ENCODE measurements at places on chromosomes 12 and 14.
A peak's percentile ranks its signal among the peaks of the same experiment; 100 is the strongest.

GRCh38 chr14:97718886-97719442 lies 921.8 kb downstream of the VRK1 start:
- DNase-seq: no peak

DNA sequence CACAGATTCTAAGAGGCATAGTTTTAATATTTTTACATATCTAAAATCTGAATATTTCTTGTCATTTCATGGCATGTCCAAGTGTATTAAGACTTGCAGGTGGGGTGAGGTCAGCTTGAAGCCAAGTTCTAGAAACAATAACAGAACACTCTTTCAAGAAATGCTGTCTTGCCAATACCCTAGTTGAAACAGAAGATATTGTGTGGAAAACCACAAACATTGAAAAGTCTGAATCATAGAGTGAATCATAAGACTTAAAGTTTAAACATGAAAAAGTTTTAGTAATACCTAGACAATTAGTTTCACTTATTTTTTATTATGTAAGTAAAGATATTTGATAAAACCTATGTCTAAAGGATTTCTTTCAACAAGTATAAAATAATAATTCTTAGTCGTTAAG lies 191.5 kb upstream of the CAND1 start:
- no peak for DNase-seq

DNA sequence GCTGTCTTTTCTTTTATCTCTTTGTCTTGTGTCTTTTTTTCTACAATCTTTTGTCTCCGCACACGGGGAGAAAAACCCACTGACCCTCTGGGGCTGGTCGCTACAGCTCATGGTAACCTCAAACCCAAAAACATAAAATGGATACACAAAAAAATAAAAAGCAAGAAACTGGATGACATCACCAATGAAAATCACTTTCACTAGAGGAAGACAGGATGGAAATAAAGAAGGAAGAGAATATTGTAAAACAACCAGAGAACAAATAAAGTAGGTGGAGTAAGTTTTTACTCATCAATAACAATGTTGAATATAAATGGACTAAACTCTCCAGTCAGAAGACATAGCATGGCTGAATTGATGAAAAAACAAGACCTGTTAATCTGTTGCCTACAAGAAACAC lies 17.6 kb downstream of the MIPOL1 start:
- DNase-seq: no peak

- no peak for DNase-seq
These were observed 287.0 kb downstream of the PCNX1 start for GRCh38 chr14:71194251-71194650.

DNA sequence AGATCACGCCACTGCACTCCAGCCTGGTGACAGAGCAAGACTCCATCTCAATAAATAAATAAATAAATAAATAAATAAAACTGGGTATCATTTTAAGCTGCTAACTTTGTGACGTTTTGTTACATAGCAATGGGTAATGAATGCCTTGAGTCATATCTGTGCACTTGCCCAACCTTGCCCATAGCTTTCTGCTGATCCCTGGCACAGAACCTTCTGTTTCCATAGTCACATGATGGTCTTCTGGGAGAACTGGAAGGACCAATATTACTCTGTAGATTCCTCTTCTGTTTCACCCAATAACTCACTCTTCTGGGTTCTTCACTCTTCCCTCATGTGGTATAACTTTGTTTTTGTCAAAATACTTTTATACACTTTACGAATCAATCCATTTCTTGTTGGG lies 140.8 kb downstream of the SCARB1 start:
- DNase-seq: no peak

GRCh38 chr12:27823038-27823437 lies 43.0 kb upstream of the MANSC4 start:
- no peak for DNase-seq

DNA sequence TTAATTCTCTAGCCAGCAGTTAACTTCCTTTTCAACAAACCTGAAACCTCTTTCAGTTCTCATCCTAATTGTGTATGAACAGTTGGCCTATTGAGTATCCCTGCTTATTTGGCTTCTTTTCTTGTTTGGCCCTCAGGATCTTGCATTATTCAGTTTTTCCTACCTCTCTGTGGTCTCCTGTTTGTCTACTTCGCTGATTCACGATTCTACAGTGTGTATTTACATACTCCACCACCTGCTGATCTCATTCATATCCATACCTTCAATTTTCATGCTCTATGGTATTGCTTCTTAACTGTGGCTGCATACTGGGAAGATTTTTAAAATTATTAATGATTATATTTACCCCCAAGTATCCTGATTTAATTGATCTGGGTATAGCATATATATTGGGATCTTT lies 56.4 kb downstream of the RASSF9 start:
- DNase-seq: no peak

GRCh38 chr14:55220230-55220629 lies 28.8 kb upstream of the DLGAP5 start:
- DNase-seq: no peak

DNA sequence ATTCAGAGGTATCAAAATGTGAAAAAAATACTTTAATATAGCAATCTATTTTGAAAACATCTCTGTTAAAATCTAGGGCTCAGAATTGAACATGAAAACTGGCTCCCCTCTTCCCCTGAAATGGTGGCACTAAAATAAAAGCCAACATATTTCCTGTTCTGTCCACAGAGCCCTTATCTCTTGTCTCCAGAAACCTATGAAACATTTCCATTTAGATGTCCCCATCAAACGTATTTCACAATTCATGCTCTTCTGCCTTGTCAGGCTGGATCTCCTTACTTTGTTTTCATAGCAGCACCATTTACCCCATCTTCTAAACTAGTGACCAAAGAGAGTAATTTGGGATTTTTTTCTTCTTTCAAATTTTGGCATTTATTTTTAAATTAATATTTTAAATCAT lies 42.4 kb downstream of the PDE3A start:
- no peak for DNase-seq

DNA sequence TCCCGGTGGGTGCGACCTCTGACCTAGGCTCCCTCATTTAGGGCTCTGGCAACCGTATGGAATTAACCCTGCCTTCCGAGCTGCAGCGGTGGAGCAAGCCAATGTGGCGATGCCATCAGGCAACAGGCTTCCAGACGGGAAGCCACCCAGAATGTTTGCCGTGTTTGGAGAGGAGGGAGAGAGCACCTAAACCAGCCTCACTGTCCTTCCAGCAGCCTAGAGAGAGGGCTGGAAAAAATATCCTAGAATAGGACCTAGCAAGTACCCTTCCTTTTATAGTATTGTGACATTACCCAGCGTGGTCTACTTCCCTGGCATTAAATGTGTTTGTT lies 287 bp upstream of the SLC2A13 start:
- no peak for DNase-seq

DNA sequence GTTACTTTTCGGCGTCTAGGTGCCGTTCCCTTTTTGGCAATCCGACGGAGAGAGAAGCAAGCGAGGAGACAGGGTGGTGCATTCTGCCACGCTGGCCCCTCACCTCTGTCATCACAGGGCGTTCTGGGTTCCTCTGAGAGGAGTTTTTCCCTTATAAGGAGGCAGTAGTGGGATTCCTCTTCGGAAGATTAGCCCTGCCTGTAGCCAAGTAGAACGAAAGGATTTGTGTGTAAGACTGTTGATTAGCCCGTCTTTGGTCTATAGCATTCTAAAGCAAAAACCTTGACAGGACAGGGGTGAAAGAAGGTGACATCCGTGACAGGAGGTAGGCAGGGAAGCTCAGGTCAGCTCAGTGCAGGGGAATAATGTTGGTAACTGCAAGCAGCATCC lies 9.1 kb upstream of the NEMF start:
- peak; percentile 80 for DNase-seq

GRCh38 chr14:60931218-60931617 lies 49.7 kb downstream of the TRMT5 start:
- DNase-seq: no peak

DNA sequence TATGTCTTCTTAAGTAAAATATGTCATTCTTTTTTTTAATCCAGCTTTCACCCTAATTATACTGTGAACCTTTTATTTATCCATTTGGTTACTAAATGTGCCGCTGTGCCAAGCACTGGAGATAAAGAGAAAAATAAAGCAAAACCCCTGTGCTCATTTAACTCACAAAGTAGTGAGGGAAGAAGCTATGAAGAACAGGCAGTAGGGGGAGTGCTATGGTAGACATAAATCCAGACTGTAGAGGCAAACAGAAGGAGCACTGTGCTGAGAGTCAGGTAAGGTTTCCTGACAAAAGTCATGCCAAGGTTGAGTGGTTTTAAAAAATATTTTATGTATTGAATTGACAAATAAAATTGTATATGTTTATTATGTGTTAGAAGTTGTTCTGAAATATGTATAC lies 188.5 kb upstream of the SYT10 start:
- DNase-seq: no peak

GRCh38 chr14:71711619-71712018 lies 220.6 kb upstream of the RGS6 start:
- no peak for DNase-seq

GRCh38 chr12:31018790-31019505 lies 54.7 kb upstream of the DDX11 start:
- no peak for DNase-seq

- no peak for DNase-seq
These were observed 232.1 kb downstream of the NAV3 start for GRCh38 chr12:78062786-78063185.

DNA sequence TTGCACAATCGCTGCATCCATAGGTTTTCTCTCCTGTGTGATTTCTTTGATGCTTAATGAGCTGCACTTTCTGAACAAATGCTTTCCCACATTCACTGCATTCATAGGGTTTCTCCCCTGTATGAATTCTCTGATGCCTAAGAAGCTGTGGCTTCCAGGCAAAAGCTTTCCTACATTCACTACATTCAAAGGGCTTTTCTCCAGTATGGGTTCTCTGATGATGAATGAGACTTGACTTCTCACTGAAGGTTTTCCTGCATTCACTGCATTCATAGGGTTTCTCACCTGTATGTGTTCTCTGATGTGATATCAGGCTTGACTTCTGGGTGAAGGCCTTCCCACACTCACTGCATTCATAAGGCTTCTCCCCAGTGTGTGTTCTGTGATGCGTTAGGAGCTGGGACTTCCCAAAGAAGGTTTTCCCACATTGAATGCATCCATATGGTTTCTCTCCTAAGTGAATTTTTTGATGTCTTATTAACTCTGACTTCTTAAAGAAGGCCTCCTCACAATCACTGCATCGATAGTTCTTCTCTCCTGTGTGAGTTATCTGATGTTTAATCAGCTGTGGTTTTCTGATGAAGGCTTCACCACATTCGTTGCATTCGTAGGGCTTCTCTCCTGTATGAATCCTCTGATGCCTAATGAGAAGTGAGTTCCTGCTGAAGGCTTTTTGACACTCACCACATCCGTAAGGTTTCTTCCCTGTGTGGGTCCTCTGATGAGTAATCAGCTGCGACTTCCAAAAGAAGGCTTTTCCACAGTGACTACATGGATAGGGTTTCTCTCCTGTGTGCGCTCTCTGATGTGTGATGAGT lies 30.3 kb downstream of the ZNF605 start:
- DNase-seq: no peak

- DNase-seq: no peak
These were observed 4.3 kb downstream of the DIP2B start for GRCh38 chr12:50508970-50509663.

DNA sequence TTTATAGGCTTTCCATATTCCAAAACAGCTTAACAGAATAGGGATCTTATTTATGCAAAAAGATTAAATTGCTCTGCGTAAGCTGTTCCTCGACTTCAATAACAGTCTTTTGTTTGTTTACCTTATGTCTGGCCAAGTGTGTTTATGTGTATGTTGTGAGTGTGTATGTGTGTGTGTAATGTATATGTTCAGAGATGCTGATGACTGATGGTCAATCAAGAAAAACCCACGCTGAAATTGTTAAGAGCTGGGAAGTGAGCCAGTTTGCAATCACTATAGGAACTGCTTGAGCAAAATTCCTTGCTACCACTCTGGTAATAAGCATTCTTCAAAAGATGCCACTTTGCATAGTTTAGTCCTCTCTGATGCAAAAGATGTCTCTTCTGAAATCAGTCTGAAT lies 59.6 kb downstream of the PRKD1 start:
- DNase-seq: no peak

- no peak for DNase-seq
These were observed 17.3 kb upstream of the TMPRSS12 start for GRCh38 chr12:50825372-50825838.

DNA sequence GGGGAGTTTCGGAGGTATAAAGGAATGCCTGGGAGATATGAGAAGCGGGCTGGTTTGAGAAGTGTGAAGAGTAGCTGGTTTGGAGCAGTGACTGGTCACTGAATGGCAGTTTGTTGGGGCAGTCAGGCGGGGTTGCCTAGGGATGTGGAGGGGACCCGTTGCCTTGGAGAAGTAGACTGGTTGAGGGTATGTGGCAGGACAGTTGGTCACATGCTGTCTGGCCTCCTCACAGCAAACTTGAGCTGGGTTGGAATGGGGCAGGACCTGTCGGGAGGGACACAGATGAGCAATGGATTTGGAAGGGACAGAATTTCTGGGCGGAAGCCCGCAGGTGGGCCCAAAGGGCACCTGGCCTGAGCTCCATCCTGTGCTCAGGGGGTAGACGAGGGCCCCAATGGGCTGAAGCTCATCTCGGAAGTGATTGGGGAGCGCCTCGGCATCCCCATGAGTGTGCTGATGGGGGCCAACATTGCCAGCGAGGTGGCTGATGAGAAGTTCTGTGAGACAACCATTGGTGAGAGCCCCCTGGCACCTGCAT lies 2.2 kb downstream of the GPD1 start:
- no peak for DNase-seq

DNA sequence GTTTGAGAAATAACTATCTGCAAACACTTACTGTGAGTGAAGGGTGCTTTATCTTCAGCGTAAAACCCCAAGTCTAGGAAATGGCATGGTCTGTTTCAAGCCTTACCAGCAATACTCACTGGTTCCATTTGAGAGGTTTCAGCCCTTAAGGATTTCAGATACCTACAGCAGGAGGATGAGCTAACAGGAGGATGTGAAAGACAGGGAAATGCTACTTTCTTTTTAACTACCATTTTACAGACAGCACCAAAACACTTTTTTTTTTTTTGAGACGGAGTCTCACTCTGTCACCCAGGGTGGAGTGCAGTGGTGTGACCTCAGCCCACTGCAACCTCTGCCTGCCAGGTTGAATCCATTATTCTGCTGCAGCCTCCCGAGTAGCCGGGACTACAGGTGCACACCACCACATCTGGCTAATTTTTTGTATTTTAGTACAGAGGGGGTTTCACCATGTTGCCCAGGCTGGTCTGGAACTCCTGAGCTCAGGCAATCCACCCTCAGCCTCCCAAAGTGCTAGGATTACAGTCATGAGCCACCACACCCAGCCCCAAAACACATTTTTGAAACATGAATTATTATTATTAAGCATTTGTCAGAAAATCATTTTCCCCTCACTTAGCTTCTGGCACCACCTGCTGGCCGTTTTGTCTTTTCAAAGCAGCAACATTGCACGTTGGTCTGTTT lies 4.6 kb downstream of the MTRFR start:
- DNase-seq: peak; percentile 84

- DNase-seq: no peak
These were observed 170.5 kb upstream of the GARIN2 start for GRCh38 chr14:67018720-67019119.

GRCh38 chr14:67392123-67392522 lies 19.8 kb downstream of the PLEK2 start:
- DNase-seq: no peak
